ENCODE measurements at places on chromosomes 7 and 10.

DNA sequence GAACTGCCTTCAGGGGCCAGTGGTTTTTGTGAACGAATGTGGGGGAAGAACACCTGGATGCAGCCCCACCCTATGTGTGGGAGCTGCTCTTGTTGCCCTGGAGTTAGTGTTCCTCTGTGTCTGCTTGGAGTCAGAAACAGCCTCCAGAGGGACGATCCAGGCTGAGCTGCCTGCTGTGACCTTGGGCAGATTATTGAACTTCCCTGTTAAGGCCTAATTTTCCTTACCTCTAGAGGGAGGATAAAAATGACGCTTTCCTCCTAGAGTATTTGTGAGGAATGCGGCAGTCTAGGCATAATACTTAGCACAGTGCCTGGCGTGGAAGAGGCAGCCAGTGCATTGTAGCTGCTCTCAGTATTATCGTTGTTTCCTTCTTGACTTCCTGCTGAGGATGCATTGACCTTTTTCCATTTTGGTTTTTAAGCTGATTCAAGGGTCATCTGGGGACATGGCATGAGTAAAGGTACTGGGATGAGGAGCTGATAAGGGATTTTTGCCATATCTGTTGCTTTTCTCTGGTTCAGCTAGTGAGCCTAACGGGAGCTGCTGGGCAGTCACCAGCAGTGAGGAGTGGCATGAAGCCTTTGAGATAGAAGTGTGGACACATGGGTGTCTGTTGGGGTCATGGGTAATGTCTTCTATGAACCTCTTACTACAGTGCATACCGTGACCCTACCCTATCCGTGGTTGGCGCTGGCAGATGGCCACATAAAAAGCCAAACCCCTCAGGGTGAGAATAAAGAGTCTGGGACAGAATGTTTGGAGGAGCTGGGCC is 6.4 kb downstream of the ZFYVE27 start:
- no peak for DNase-seq

DNA sequence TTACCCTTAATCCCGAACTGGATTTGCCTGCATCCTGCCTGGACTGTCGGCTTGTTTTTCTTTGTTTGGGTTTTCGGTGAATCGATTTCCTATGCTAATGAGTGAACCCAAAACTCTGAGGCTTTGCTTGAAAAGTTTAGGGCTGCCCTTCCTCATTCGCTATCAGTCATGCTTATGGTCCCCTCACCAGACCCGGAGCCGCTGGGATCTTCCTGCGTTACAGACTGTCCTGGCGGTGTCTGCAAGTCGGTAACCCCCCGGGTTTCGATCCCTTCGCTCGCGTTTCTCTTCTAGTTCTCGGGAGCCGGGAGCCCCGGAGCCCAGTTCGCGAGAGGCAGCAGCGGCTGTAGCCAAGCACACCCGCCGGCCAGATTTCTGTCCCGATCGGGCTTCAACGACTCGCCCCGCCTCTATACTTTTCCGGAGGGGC is 2.2 kb downstream of the EMX2 start:
- DNase-seq, result peak; percentile 22

DNA sequence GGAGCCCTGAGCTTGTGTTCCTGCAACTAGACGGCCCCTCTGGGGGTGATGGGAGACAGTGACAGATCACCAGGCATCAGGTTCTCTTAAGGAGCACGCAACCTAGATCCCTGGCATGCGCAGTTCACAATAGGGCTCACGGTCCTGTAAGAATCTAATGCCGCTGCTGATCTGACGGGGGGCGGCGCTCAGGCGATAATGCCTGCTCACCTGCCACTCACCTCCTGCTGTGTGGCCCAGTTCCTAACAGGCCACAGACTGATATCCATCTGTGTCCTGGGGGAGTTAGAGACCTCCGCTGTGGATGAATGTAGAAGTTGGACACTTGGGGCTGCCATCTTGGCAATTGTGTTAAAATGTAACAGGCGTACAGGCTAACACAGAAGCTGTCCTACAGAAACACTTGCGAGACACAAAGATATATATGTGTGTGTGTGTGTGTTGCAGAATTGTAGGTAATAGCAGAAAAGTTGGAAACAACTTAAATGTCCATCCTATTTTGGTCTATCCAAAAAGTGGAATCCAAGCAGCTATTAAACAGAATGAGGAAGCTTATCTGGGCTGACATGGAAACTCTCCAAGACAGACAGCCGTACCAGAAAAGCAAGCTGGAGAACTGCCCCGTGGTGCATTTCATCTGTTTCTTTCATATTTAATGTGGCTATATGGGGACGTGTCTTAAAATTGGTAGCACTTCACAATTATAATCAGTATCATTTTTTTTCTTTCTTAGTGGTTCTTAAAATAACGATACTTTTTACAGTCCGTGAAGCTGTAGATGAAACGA is 82.8 kb downstream of the MKI67 start:
- no peak for DNase-seq

GRCh38 chr10:23505797-23506465 is 67.1 kb downstream of the OTUD1 start:
- DNase-seq, result no peak

- no peak for DNase-seq
Observed at GRCh38 chr7:139838276-139838675, 9.2 kb downstream of the TBXAS1 start.

DNA sequence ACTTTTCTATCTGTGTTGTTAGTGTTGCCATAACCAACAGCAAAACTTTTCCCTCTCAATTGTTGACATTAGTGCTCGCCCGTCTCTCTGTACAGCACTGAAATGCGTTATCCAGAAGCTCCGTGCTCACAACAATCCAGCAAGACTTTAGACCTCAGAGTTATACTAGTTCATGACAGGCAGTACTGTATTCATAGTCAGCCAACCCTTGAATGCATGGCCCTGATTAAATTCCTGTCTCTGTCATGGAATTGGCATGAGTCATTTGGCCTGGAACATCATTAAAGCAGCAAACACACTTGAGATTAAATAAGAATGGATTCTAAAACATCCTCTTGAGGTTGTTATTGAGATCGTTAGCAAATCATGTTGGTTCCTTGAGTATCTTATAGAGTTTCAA is 405.5 kb upstream of the C7orf33 start:
- no peak for DNase-seq

GRCh38 chr7:47830015-47830414 is 118.3 kb downstream of the PKD1L1 start:
- no peak for DNase-seq

GRCh38 chr7:29797112-29797944 is 9.0 kb upstream of the WIPF3 start:
- DNase-seq, result no peak

GRCh38 chr7:1748076-1748838 is 78.2 kb downstream of the ELFN1 start:
- DNase-seq, result no peak

DNA sequence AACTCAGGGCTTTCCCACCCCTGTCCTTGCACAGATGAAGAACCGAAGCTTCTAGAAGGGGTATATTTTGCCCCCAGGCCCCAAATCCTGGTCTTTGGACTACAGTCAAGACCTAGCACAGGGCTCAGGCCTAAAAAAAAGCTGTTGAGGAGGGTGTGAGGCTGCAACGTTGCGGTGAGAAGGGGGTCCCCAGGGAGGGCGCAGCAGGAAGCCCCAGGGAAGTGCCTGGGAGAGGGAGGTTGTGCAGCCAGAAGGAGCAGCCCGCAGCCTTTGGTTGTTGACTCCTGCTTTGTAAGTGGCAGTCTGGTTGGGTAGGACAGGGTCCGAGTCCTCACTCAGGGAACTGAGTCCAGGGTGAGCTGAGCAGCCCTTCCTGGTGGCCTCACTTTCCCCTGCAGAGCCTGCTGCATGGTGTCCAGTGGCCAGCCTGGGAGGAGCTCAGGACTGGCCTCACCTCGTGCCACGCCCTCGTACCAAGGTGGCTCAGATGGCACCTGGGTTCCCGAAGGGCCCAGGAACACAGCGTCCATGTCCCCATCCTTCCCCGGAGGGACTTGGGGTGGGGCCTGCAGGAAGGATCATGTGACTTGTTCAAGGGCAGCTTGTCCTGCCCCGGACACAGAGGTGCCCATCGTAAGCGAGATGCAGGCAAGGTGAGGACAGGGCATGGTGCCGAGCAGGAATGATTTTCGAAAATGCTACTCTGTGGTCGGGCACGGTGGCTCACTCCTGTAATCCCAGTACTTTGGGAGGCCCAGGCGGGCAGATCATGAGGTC is 166.4 kb upstream of the TNRC18 start:
- no peak for DNase-seq

DNA sequence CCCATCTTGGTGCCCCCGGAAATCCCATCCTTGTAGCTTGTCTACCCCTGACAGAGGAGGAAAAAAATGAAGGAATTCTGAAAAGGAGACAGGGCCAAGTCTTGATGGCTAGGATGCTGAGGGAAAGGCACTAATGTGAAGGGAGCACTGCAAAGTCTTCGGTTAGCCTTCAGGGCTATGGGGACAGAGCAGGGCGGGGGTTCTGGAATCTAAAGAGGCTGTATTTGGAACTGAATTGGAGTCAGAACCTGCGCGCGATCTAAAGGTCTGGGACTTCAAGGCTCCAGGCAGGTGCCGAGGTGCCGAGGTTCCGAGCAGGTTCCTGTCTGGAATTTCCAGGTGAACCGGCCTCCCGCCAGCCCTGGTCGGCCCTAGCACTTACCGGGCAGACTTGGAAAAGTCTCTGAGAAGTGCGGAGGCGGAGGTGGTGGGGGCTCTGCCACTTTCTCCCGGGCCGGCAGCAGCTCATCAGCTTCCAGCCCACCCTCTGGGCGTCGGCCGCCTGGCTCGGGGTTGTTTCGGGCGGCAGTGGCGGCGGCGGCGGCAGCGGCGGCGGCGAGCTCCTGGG is 781 bp downstream of the GBX1 start:
- DNase-seq, result peak; percentile 16

- no peak for DNase-seq
Observed at GRCh38 chr10:81309041-81309552, 565.9 kb upstream of the NRG3 start.

DNA sequence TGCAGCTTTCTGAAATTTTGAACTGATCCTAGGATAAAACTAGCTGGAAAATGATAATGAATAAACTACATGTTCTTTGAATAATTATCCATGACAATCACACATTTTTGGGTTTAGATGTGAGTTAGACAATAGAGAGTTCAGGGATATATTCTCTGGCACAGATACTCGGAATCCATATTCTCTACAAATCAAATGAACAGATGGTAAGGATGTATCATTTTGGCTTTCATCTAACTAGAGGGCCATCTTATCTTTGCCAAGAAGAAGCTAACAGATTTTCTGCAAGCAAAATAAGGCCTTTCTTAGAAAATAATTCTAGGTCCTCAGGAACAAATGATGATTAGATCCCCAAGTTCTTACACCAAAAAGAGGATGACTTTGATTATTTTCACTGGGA is 355.9 kb upstream of the C7orf33 start:
- DNase-seq, result no peak

DNA sequence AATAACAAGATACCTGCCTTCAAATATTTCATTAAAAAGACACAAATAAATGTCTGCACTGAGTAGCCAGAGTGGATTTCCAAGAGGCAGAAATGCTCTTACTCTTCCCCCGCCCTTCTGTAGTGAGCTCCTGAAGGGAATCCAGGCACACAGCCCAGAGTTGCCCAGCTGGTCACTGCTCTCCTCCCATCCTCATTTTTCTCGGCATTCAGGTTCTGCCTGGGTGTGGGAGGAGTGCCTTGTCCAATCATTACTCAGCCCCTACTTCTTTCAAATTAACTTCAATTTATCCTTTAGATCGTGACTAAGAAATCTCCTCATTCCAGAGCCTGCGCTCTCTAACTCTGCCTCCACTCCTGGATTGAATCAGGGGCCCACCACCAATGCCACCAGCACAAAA is 12.2 kb downstream of the CCDC6 start:
- DNase-seq, result no peak

DNA sequence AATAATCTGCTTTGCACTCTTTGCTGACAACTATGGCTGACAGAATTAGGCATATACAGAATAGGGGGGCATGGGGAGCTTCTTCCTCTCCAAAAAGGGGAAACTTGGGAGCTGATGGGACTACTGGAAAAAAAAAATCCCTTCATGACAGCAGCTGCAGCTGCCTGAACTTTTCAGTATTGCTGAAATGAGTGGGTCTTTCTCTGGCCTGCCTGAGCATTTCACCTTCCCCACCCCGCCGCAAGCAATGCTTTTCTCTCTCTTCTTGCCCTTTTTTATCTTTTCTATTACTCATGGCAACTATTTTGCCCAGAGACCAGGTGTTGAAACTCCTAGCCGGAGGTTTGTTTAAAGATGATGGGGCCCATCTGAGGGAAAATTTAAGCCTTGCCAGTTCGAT is 244.9 kb downstream of the SEMA3D start:
- no peak for DNase-seq

GRCh38 chr10:58334817-58335305 is at the start of gene UBE2D1:
Gene UBE2D1, plus strand, starts transcription at chr10:58335006. Its CDS starts 196 bp downstream, at chr10:58335202.
- DNase-seq, result peak; percentile 91

DNA sequence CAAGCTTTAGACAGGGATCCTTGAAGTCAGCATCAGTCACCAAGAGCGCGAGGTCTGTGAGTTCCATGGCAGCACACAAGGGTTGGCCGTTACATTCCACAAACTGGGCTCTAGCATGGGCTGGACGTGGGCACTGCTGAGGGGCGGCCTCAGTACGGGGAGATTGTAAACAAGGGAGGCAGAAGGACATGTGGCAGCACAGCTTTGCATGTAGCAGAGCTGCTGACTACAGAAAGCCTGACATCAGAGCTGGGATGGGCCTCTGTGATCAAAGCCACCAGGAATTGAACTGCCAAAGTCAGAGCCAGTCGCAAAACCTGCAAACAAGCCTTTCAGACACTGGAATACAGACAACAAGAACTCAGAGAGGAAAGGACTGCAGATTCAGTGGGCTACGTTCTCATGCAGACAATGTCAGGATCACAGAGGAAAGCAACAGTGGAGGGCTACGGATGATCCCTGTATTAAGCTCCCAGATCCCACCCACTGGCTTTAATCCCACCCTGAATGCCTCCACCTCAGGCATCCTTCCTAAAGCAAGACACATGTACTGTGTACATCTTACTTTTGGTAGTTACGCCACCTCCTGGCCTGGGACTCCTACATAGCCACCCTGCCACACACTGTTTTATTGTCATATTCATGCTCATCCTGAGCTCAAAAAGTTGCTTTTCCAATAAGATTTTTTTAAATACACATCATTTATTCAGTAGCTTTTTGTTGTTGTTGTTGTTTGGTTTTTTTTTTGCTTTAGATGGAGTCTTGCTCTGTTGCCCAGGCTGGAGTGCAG is 291.1 kb upstream of the IMMP2L start:
- DNase-seq, result no peak

DNA sequence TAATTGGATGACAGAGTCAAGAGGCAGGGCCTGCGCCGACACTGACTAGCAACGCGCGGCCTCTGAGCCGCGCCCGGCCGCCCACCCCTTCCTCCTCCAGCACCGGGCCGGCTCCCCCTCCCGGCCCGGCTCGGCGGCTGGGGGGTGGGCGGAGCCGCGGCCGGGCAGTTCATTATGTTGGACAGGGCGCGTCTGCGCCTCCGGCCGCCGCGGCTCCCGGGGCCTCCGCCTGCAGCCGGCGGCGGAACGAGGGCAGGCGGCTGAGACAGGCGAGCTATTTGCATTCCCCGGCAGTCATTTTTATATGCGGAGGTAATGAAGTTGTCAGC is 106.7 kb downstream of the SNX10 start:
- peak; percentile 90 for DNase-seq

- no peak for DNase-seq
Observed at GRCh38 chr7:147593271-147594057, 997.1 kb upstream of the C7orf33 start.
